Activated CD8-positive, alpha-beta T cell treated with anti-CD3 and anti-CD28 coated beads, Interleukin-2, amount 10 ng/mL, durations not matched to agents 7 days and 5 days (primary cell): ENCODE measurements at places on chromosomes 11 and 22.

- no peak for DNase-seq
Observed at GRCh38 chr22:39723899-39724351, 153.4 kb downstream of the CACNA1I start.

DNA sequence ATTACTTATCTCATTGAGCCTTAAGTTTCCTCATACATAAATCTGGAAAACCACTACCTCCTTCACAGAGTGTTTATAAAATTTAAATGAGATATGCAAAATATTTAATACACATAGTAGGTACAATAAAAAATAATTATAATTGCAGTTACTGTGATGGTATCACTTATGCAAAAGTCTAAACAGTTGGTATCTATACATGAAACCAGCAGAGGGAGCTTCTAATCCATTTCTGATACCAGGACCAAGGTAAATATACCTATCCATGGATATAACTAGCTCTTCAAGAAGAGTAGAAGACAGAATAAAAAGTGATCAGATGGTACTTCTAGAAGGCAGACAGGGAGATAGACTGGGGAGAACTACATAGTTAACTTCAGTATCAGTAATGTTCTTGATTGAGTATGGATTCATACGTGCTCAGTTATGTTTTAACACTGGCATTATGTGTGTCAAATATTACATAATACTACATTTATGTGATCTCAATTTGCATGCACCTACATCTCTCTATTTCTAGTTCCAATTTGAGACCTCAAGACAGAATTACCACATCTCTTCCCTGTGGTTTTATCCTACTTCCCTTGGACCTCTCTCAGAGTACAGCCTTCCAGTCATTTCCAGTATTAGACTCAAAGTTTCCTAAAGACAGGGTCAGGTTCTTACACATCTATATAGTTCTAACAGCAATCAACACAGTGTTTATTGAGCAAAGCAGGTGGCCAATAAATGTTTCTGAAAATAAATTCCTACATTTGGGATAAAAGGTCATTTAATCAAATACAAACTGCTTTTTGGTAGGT is 13.7 kb upstream of the TSG101 start:
- no peak for DNase-seq

- DNase-seq = no peak
Observed at GRCh38 chr11:126791446-126791845, 209.1 kb downstream of the KIRREL3 start.

DNA sequence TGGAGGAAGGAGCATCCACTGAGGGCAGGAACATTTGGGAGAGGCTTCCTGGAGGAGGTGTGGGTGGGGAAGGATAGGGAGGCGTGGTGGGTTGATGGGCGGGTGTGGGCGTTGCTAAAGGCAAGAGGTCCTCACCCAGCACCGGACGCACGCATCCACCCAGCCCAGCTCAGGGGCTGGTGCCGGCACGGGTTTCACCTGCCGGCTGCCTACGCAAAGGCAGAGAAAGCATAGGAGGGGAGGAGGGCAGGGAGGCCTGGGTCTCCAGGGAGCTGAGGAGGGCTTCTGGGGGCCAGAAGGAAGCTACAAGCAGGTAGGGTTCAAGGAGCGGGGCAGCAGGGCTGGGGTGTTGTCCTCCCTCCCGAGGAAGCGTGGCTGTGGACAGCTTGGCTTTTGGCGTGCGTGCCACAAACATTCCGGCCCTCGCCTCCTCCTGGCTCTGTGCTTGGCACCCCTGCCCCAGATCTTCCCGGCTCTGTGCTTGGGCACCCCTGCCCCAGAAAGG is 7.8 kb downstream of the SSH3 start:
- DNase-seq = no peak

DNA sequence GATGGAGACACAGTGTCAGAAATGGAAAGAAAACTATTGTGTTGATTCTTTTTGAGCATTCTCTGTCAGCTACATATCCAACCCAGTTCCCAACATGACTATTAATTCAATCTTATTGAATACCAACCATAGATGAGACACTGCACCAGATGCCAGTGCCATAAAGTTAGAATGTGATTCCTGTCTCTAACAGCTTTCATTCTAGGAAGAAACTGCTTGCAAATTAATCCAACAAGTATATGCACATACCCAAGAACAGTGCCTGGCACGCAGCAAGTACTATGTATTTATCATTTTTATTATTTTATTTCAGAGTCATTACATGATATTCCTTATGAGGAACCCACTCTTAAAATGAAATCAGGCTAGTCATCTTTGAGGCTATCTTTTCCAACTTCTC is 34.5 kb downstream of the SLC5A12 start:
- DNase-seq = no peak

- peak; percentile 86 for DNase-seq
Observed at GRCh38 chr22:39316440-39317083, 2.9 kb downstream of the RPL3 start.

- no peak for DNase-seq
Observed at GRCh38 chr11:597166-597725, 18.5 kb downstream of the IRF7 start.

DNA sequence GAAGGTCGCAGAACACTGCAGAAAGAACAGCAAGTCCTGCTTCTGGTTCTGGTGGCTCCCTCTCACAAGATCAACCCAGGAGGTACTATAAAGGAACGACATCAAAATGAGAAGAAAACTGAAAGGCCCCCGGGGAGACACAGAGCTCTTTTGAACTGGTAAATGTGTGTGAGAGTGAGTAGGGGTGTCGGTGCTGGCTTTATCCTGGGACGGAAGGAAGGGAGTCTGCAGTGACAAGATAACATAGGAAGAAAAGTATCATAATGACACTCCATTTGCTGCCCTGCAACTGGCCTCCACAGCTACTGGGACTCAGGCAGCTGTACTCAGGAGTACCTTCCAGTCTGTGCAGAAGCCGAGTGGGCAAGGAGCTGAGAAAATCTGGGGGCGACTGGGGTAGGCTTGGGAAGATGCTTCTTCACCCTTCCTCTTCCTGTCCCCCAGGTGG is 60.9 kb downstream of the ENTHD1 start:
- no peak for DNase-seq

GRCh38 chr22:24037851-24038765 is 27.0 kb downstream of the CABIN1 start:
- no peak for DNase-seq

- DNase-seq = no peak
Observed at GRCh38 chr22:24744638-24745037, 29.9 kb downstream of the PIWIL3 start.

DNA sequence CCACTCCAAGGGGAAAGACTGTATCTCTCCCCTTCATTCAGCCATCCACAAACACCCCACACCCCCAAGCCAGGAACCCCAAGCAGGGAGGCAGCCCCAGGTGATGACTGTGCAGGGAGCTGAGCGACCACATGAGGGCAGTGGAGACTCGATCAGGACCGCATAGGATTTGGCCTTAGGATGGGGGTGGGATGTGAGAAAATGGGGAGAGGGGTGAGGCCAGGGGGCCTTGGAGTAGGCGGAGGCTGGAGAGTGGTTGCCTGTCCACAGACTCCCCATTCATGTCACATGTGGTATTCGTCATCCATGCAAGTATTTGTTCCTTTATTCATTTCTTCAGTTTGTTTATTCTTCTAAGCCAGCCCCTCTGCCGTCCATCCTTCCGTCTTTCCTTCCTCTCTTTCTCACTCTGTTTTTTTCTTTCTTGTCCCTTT is 2.7 kb upstream of the RHOD start:
- peak; percentile 62 for DNase-seq

DNA sequence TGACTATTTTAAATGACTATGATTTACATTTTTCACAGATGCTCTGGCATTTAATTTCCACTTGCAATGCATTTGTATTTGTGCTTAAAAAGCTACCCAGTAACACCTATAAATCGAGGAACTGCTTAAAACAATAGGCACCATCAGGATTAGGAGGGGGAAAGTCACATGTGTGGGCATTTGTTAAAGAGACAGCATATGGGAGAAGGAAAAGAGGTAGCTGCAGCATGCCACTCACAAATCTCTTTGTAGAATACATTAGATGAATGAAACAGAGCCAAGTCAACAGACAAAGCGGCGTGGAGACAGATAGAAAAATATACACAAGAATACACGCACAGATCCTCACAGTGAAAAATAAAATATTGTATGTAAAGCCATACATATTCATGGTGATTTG is 228.0 kb downstream of the CADM1 start:
- no peak for DNase-seq

DNA sequence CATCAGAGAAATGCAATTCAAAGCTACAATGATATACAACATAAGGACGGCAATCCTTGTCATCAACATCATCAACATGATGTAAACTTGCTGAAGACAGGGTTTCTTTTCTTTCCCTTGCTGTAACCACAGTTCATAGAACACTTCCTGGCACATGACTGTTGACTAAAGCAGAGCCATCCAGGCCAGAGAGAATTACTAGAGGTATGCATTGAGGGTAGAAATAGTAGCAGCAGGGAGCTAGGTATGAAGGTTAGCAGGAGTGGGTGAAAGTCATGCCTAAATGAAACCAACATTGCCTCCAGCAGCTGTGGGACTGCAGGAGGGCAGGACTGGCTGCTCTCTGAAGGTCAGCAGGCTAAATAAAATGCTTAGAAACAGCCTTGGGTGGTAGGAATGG is 103.7 kb downstream of the LRRC32 start:
- peak; percentile 34 for DNase-seq

GRCh38 chr22:42939451-42939881 is 75.5 kb downstream of the PACSIN2 start:
- DNase-seq = no peak

GRCh38 chr11:20529757-20530156 is 69.7 kb upstream of the SLC6A5 start:
- no peak for DNase-seq

- DNase-seq = no peak
Observed at GRCh38 chr11:87589082-87589481, 551.3 kb downstream of the TMEM135 start.

DNA sequence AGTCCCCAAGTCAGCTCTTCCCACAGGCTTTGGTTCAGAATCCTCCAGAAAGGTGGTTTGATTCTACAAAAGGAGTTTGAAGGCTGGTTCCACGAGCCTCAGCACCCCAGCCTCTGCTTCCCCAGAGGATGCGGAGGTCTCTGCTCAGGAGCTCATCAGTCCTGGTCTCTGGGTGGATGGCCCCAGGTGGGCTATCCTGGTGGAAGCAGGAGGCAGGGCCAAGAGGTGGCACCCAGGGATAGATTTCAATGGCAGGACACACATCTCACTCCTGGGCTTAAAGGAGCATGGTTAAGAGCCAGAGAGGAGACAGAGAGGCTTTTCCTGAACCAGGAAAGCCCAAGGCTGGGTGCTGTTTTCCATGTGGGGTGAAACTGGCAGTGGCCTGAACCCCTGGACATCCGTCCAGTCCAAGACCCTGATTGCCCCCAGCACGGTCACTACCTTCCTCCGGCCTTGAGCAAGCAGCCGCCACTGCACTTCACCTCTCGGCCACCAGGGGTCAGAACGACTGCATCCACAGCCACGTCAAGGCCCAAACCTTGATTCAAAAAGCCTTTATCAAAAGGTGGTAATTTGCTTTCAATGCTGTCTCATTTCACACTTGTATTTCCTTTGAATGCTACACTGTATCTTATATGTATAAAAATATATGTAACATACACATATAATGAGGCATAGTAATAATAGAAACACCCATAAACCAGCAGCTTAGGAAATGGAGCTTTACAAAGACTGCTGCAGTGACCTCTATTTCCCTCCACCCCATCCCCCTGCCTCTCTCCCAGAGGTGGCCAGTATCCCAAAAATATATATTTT is 19.3 kb upstream of the FXYD2 start:
- DNase-seq = peak; percentile 90

DNA sequence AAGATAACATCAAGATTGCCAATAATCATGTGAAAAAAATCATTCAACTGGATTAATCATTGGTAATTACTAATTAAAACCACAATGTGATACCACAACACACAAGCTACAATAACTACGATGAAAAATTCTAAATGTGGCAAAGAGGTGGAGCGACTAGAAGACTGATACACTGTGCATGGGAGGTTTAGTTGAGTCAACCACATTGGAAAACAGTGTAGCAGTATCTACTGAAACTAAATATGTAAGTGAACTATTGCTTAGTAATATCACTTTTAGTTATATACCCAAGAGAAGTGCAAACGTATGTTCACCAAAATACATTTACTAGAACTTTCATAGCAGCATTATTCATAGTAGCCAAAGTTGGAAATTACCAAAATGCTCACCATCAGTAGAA is 359.9 kb downstream of the ETS1 start:
- no peak for DNase-seq

- DNase-seq = no peak
Observed at GRCh38 chr11:17490232-17490631, 13.6 kb upstream of the ABCC8 start.

DNA sequence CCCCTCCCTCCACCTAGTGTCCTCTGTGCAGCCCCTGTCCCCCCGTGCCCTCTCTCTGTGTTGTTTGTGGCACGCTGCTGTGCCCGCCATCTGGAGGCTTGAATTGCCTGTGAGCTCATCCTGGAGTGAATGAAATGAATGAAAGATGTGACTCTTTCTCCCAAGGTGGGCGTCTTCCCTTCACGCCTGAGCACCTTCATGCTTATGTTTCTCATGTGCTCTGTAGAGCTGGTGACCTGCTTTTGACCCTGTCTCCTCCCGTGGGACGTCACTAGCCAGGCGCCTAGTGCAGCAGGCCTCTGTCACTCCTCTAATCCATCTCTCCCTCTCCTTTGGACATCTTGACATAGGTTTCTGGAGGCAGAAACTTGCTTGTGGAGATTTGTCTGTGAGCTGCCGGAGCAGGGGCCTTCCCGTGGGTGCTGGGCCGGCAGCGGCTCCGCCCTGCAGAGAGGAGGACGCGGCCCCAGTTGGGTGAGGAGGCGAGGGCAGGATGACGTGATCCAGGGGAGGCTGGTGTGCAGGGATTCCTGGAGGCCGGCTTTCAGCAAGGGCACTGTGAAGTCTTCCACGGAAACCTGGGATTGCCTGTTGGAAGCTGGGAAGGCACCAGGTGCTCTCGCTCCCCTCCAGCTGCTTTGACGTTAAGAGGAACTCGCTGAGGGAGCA is 40.6 kb downstream of the MUC6 start:
- DNase-seq = no peak
